ENCODE measurements at places on chromosomes 6 and 20.

DNA sequence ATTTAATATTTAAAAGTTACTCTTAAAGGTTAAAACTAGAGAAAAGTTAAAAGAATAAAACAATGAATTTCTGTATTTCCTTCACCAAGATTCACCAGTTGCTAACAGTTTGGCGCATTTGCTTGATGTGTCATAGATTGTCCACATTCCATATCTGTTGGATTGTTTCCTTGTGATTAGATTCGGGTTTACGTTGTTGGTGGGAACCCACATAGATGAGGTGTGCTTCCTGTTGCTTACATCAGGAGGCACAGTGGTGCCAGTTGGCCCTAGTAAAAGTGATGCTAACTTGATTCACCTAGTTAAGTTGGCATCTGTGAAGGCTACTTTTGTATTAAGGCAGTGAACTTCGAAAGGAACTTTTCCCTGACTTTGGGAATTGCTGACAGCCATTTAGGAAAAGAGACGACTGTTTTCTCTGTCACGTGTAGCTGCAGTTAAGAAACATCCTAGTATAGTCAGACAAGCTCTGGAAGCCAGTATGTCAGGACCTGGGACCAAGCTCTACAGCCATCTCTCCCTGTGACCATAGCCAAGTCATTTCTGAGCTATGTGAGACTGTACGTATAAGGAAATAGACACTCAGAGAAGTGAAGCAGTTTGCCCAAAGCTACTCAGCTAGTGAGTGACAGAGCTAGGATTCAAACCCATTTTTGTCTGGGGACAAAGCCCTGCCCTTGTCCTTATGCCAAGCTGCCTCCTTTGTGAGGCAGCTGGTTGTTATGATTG is 49.0 kb downstream of the PPARD start:
- DNase-seq, result no peak

- DNase-seq, result no peak
Measured at GRCh38 chr6:91483415-91484105, 896.7 kb upstream of the MAP3K7 start.

DNA sequence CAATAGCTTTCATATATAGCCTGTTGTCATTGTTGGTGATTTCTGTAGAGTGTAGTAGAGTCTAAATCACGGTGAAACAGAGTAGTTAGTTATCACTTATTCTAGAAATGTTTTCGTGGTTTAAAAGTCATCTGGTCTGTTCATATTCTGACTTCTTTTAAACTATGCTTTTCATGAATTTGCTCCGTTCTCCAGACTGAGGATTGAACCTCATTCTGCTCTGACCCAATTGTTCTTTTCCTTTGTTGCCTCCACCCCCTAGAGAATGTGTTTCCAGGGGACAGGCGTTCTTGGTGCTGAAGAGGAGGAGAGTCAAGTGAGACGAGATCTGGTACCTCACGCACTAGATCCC is 748 bp upstream of the ZNF292 start:
- no peak for DNase-seq

- DNase-seq, result no peak
Measured at GRCh38 chr6:20900389-20901160, 366.3 kb downstream of the CDKAL1 start.

DNA sequence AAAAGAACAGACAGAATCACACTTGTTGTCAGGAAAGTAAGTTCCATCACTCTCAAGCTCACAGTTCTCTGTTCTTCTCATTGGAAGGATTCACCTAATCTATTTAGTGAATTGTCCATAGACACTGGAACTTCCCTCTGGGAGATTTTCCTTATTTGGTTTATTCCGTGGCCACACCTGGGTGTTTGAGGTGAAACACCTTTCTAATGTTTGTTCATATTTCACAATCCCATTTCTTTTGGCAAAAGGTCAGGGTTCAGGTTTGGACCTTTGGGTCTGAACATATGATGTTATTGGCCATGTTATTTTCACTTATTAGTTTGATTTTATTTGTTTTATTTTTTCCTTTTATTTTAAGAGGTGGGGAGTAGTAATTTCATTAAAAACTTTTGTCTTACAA is 4.0 kb downstream of the MAS1L start:
- DNase-seq, result no peak

GRCh38 chr6:53026526-53026925 is 31.4 kb upstream of the GSTA4 start:
- no peak for DNase-seq

GRCh38 chr6:41072836-41073202 is at the start of gene NFYA:
Gene NFYA (plus strand): TSS chr6:41072974. CDS start chr6:41079090, 6,116 bp downstream.
- peak; percentile 100 for DNase-seq

Measured in Peyer's patch (tissue), 4 donors.